ENCODE measurements at places on chromosomes 16 and 17.

DNA sequence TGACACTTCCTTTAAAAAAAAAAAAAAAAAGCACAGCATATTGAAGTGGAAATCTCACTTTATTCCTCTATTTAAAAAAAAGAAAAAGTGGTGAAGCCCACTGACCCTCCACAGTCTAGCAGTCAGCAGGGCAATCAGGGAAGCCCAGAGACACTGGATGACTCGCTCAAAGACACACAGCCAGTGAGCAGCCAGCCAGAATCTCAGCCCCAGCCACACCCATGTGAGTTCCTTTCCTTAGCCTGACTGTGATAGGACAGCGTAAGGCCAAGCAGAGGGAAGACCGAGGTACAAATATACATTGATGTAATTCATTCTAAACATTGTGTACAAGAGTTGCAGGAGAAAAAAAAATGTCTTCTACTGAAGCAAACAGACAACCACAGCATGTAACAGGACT is 22.5 kb downstream of the XPO6 start:
- DNase-seq, result no peak

DNA sequence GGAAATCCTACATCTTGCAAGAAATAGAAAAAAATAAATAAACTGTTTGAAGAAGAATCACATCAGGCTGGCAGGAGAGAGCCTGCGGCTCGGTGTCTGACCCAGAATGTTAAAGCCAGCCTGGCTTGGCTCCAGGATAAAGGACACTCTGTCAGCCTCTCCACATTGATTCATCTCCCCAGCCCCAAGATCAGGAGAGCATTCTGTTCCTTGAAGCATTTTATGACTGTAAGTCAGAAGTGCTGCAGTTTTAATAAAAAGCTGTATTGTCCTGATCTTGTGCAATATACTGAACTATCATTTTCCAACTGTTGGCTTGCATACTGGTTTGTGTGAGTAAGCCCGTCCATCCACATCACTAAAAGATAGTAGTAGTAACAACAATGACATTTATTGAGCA is 426.6 kb downstream of the HAPSTR1 start:
- no peak for DNase-seq

DNA sequence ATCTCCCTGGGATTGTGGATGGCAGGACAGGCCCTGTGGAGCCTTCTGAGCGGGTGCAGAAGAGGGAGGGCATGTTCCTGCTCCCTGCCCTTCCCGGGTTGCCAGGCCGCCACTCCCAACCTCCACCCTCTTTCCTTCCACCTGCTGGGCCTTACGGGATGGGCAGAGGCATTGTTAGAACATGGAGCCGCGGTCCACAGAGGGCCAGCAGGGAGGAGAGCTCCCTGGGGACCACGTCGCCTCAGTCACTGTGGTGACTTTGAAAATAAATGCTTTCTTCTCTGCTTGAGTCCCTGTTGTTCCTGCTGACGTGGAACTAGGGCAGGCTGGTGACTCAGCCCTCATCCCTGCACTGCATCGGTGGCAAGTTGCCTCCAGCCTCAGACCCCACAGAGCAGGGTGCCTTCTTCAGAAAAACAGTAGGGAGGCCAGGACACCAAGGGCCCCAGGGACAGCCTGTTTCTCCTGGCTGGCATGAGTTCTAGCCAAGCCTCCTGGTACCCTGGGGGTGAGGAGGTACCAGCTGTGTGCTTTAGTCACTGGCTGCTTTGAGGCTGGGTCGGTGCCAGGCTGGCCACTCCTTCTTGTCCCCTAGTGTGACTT is 224.9 kb downstream of the SEC14L1 start:
- DNase-seq, result no peak

GRCh38 chr17:3669085-3669347 is 404 bp downstream of the EMC6 start:
- DNase-seq, result no peak

DNA sequence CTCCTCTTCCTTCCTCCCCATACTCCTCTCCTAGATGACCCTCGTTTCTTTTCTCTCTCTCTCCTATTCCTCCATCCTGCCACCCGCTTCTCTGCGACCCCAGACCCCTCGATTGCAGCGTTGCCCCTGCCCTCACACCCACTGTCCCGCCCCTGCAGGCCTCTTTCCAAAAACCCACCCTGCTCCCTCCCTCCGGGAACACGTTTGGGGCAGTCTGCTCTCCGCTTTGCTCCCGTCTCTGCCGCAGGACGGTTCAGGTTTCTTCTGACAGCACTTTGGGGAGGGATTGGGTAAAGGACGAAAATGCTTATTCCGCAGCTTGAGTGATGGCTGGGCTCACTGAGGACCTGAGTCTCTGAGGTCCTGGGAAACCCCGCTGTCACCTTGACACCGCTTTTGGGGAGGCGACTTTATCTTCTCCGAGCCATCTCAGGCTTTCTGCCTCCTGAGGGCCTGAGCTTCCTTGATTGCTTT is 690 bp downstream of the NDE1 start:
- no peak for DNase-seq

DNA sequence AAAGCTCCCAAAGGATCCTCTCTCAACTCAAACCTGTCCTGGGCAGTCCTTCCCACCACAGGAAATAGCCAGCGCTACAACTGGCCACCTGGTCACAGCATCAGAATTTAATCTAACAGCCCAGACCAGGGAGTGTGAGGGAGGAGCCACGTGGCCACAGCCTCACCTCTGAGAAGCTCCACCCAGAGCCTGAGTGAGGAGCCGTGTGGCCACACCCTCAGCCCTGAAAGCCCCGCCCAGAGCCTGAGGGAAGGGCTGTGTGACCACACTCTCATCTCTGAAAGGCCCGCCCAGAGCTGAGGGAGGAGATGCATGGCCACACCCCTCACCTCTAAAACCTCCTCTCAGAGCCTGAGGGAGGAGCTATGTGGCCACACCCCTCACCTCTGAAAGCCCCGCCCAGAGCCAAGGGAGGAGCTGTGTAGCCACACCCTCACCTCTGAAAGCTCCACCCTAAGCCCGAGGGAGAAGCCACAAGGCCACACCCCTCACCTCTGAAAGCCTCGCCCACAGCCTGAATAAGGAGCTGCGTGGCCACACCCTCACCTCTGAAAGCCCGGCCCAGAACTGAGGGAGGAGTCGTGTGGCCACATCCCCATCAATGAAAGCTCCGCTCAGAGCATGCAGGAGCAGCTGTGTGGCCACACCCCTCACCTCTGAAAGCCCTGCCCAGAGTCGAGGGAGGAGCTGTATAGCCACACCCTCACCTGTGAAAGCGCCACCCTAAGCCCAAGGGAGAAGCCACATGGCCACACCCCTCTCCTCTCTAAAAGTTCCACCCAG is 28.6 kb downstream of the SLC38A8 start:
- no peak for DNase-seq

DNA sequence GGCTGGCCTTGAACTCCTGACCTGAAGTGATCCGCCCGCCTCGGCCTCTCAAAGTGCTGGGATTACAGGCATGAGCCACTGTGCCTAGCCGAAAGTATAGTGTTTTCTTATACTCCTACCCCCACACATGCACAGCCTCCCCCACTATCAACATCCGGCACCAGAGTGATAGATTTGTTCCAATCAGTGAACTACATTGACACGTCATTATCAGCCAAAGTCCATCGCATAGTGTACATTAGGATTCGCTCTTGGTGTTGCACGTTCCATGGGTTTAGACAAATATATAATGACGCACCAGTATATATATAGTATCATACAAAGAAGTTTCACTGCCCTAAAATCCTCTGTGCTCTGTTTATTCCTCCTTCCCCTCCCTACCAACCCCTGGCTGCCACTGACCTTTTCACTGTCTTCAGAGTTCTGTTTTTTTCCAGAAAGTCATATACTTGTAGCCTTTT is 11.9 kb upstream of the TM4SF5 start:
- DNase-seq, result no peak

- DNase-seq, result no peak
Measured at GRCh38 chr17:82531431-82531881, 11.9 kb downstream of the FOXK2 start.

DNA sequence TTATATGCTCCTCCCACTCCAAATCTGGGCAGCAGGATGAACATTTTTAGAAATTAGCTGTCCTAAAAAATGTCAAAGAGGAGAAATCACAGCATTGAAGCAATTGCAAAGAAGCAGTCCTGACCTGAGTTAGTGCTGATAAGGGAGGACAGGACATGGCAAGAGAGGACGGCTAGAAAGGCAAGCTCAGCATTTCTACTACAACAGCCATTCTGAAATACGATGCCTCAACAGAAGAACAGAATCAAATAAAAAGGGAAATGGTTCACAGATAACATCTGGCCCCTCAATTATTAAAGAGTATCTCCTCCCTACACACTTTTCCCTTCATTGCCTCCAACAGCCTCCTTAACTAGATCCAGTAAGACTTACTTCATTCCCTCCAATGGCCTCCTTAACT is 18.3 kb downstream of the VPS53 start:
- DNase-seq, result no peak
